Choroid plexus epithelial cell (primary cell): ENCODE measurements at places on chromosomes 3 and 15.

DNA sequence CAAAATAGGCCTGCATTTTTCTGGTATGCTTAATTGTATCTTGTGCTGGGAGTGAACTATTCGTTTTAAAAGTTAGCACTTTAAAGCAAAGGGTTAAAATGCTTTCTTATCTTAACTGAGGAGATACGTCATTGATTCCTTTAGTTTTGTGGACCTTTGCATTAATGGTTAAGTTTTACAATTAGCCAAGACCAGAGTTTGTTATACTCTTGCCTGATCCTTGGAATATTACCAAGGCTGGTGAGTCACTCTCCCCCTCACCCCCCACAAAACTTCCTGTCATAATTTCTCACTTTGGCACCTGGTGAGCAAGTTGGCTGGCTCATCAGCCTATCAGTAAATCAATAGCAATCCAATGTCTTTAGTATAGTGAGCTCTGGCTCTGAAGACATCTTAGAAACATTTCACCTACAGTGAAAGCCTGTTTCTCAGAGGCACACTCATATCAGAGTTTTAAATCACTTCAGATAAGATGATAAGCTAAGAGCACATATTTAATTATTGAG is 26.7 kb downstream of the SLC2A2 start:
- peak; percentile 85 for DNase-seq

GRCh38 chr15:63466378-63467192 is 37.8 kb upstream of the USP3 start:
- peak; percentile 81 for DNase-seq

DNA sequence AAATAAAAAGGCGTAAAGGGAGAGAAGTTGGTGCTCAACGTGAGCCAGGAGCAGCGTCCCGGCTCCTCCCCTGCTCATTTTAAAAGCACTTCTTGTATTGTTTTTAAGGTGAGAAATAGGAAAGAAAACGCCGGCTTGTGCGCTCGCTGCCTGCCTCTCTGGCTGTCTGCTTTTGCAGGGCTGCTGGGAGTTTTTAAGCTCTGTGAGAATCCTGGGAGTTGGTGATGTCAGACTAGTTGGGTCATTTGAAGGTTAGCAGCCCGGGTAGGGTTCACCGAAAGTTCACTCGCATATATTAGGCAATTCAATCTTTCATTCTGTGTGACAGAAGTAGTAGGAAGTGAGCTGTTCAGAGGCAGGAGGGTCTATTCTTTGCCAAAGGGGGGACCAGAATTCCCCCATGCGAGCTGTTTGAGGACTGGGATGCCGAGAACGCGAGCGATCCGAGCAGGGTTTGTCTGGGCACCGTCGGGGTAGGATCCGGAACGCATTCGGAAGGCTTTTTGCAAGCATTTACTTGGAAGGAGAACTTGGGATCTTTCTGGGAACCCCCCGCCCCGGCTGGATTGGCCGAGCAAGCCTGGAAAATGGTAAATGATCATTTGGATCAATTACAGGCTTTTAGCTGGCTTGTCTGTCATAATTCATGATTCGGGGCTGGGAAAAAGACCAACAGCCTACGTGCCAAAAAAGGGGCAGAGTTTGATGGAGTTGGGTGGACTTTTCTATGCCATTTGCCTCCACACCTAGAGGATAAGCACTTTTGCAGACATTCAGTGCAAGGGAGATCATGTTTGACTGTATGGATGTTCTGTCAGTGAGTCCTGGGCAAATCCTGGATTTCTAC is at the start of gene RARB:
Gene RARB (plus strand): TSS at position 322 of the 847 bp plus-strand sequence. CDS start 469 bp downstream, at position 791.
- peak; percentile 99 for DNase-seq

GRCh38 chr3:19947549-19948225 is 790 bp downstream of the RAB5A start:
- DNase-seq = peak; percentile 35

- DNase-seq = peak; percentile 21
Observed at GRCh38 chr15:98241032-98241554, 280.6 kb downstream of the ARRDC4 start.

DNA sequence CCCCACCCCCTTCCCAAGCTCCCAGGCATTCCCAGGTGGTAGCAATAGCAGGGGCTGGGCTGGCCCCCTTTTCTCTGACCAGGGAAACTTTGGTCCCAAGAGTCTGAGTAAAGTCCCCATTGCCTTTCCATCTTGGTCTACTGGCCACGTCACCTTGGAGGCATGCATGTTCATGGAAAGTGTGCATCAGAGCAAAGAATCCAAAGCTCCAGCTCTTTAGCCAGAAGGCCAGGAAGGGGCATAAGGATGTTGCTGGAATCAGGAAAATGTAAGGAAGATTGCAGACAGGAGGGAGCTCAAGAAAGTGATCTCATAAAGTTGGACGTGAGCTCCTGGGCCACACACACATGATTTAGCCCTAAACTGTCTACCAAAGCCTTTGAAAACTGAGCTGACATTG is 63.6 kb downstream of the KBTBD12 start:
- no peak for DNase-seq

GRCh38 chr15:68032672-68033071 is 21.4 kb upstream of the PIAS1 start:
- DNase-seq = no peak

DNA sequence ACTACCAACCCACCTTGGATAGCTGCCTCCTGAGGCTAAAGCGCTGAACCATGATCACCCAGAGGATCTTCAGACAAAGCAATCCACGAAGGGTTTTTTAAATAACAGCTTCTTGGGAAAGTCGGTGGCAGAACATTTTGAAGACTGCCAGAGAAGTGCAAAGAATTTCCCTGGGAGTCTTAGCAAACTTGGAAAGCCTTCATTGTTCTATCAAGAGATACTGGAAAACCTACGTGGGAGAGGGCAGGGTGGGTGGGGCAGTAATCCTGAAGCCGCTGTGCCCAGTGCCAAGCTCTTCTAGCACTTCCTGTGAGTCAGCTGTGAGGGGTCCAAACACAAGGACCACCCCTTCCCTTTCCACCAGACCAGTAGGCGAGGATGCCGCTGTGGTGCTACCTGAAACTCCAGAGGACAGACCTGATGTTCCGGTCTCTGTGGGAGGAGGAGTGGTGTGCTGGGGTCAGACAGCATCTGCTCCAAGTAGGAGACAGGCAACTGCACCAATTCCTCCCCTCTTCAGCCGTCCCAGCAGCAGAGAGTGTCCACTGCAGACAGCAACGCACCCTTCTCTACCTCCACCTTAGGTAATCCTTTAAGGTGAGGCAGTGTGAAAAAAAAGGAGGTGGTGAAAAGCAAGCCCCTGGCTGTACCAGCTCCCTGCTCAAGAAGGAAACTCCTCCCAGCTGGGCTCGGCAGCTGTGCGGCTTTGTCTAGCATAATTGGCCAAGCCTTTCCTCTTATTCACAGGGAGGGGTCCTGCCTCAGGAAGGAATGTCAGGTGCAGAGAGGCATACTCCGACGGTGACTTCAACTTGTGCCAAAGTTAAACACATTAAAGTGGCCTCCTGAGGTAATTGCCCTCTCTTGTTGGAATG is 99.0 kb downstream of the TMCC1 start:
- DNase-seq = peak; percentile 38

DNA sequence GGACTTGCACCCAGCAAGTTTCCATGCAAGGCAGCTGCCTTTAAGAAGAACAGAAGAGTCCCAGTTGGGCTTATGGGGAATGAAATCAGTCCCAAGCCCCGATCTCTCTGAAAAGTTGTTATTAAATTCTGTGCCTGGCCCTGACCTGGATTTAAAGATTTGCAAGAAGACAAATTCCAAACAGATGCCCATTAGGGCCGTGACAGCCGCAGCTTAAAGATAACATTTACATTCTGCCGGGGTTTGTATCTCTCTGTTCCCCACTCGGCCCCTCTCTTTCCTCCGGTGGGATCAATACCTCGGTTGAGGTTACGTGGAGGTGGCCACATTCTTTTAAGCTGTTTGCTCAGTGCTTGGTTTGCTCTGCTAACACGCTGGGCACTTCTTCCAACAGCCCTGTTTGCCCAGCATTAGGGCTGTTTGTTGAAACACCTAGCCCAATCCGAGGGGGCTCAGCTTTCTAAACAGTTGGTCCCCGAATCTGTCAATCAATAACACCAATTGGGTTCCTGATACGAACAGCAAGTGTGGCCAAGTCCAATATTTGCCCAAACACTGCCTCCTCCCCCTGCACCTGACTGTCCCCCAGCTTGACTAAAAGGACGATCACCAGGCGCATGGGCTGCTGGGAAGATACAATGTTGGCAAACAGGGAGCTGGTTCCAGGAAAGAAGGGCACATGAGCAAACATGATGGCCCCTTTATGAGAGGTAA is 108.6 kb downstream of the RPLP1 start:
- DNase-seq = no peak

GRCh38 chr3:117114517-117115265 is 405.1 kb downstream of the TUSC7 start:
- peak; percentile 13 for DNase-seq

GRCh38 chr3:9976721-9977709 is 9.6 kb downstream of the EMC3 start:
- DNase-seq = peak; percentile 98

- DNase-seq = no peak
Observed at GRCh38 chr3:14843321-14843720, 24.6 kb downstream of the FGD5 start.
